ENCODE measurements at places on chromosomes 1 and 21. TPM values are rescaled to one million over a fixed set of nuclear protein-coding genes. Genes with fewer than 3 reads are reported as not detected.

Gene ECM1
- total RNA-seq, result 1.1 TPM

Gene LRRC38
- total RNA-seq, result 0.27 TPM

Gene TMEM52
- 0.27 TPM for total RNA-seq

Gene BGLAP
- 1.9 TPM for total RNA-seq

Gene IFNLR1
- under 0.01 TPM for total RNA-seq

Gene IL6R
- 110 TPM for total RNA-seq

Gene RNU1-2
- total RNA-seq, result under 0.01 TPM

Gene PRRX1
- not detected for total RNA-seq

Gene SLAMF9
- under 0.01 TPM for total RNA-seq

DNA sequence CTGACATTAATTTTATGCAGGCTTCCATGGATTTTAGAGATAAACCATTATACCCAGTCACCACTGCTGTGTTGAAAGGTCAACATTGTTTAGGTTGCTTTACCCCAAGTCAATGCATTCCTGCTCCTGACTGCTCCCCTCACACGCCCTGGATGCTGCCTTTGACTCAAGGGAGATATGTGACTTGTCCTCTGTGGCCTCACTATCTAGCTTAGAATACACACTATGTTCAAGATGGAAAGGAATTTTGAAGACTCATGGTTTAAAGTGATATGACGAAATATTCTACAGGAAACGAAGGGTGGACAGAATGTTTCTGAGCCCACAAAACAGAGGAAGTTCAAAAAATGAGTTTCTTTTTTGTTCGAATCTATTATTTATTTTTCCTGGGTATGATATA lies 170.4 kb upstream of the NR5A2 start:
- peak; percentile 78 for DNase-seq

GRCh38 chr1:30331415-30332065 lies 391.8 kb downstream of the MATN1 start:
- no peak for DNase-seq

DNA sequence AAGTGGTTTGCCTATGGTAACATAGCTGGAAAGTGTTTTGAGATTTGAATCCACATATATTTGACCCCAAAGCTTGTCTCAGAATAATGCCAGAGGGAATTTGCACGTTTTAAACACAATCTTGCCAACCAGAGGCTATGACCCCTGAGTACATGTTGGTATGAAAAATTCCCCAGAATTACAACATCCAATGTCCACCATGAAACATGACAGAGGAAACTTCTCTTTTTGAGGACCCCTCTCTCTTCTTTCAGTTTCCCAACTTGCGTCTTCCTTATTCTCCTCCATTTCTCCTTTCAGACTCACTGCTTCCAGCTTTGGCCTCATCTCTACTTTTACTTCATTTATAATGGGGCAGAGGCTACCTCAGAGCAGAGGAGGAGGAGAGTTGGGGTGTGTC lies 5.5 kb upstream of the KCNJ9 start:
- DNase-seq, result no peak

GRCh38 chr1:32221980-32222755 lies at the start of the genes EIF3I and TMEM234:
EIF3I (plus strand) TSS chr1:32222407; CDS start chr1:32222442, 35 bp downstream.
TMEM234 (minus strand) TSS chr1:32222353; CDS start chr1:32222322, 31 bp downstream.
- DNase-seq, result peak; percentile 72

DNA sequence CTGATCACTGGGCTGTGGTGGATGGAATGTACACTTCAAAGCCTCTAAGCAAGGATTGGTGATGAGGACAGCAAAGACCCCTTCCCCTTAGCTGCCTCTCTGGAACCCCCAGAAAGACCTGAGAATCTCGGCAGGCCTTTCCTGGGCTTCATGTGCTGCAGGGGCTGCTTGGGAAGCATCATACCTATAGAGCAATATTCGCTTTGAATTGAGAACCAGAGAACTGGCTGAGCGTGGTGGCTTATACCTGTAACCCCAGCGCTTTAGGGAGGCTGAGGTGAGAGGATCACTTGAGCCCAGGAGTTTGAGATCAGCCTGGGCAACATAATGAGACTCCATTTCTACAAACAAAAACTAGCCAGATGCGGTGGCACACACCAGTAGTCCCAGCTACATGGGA lies 22.0 kb downstream of the CSF1 start:
- no peak for DNase-seq

DNA sequence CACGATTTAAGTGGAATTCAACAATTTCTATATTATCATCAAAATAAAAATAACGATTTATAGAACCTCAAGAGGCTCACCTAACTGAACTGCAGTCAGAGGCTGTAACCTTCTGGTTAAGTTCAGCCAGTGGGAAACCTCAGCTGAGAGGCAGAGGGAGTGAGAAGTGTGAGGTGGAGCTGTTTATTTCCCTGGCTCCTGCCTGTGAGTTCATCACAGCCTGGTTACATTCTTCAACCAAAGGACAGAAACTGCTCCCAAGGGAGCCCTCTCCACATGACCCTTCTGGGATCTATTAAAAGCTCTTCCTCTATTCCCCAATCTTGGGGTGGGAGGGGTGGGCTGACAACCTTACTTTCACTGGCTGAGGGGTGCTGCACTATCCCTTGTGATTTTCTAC lies 22.2 kb downstream of the DYNLT5 start:
- DNase-seq, result no peak

- DNase-seq, result no peak
These were observed 6.4 kb upstream of the PRSS38 start for GRCh38 chr1:227809026-227809425.

DNA sequence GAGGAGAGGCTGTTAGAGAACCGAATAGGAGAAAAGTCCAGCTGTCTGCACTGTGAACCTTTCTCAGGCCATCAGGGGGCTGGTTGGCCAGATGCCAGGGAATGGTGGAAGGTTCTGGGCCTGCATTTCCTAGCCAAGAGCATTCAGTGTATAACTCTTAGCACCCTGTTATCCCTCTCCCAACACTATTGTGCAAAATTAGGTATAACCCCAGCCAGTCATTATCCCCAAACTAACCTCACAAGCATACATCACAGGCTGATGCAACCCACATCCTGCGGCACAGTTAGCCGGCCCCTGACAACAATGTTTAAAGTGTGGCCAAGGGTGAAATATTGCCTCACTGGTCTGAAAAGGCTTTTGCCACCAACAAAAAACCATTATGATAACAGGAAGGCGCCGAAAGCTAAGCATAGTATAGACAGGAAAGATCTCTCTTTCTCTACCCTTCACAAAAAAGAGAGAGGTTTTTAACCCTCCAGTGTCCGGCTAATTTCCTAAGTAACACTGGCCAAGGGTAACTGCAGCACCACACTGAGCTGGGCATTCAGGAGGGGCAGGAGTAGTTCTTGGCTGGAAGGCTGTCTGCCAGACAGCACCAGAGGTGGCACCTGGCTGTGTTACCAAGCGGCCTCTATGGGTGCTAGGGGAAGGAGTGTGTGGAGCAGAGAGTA lies 77.3 kb upstream of the BCAR3 start:
- DNase-seq, result no peak

DNA sequence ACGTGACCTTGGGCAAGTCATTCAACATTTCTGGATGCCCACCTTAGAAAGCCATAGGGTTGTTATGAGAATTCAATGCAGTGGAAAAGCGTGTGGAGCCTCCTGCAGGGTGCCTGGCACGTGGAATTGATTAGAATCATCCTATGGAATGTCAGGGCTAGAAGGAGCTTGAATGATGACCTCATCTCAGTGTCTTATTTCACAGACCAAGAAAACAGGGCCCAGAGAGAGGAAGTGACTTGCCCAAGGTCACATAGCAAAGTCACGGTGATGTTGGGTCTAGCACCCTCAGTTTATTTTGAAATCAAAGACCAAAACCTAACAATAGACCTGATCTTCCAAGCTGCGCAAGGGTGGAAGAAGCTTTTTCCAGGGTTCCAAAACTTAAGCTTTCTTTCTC lies 6.0 kb downstream of the TRABD2B start:
- no peak for DNase-seq

DNA sequence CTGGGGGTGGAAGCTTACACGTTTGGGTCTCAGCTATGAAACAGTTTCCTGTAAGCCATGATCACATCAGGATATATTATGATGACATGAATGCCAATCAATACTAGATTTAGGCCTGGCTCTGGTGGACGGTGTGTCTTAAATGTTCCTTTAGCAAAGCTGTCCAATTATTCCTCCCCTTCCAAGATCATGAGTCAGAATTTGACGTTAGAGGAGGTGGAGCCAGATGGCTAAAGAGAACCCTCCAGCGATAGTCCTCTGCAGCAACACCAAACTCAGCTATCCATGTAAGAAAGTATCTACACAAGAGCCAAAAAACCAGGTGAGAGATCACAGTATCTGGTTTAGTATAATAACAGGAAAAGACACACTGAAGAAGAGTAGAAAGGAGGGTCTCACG lies 47.8 kb downstream of the PACC1 start:
- DNase-seq, result no peak

GRCh38 chr1:220956501-220957232 lies 77.4 kb downstream of the HLX start:
- DNase-seq, result no peak
